Adrenal gland (tissue), 19 donors: ENCODE measurements at places on chromosomes 4 and X. TPM values are rescaled to one million over a fixed set of nuclear protein-coding genes. Genes with fewer than 3 reads are reported as not detected.

DNA sequence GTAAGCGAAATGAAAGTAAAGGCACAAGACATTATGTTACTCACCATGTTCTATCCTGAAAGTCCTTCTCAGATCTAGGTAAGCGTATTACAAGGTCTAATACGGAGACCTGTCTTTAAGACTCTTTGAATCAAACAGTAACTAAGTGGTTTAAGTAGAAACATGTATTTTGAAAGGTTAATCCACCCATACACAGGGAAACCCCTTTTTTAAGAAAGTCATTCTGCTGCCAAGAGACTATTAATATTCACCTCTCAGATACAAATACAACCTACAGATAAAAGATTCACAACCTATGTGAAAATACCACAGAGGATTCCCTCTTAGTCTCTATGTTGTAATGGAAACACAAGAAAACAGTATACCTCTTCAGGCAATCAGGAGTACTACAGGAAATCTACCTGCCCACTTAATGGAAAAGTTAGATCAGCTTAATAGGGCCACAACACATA is 63.2 kb upstream of the TNIP3 start:
- DNase-seq, result no peak

DNA sequence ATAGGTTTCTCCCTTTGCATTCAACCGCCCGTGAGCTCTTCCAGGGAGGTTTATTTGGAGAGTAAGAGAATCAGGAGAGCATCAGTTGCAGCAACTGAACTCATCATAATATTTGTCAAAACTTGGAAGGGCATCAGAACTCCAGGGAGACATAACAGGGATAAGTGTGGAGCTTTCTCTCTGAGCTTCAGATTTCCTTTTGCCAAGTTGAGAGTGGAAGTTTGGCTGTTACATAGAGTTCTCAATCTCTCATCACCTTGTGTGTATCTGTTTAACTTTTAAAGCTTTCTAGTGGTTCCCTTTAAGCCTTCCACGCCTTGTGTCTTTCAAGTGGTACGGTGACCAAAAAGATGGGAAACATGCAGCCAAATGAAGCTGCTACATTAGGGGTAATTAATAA is 18.8 kb downstream of the BMP3 start:
- DNase-seq, result no peak

DNA sequence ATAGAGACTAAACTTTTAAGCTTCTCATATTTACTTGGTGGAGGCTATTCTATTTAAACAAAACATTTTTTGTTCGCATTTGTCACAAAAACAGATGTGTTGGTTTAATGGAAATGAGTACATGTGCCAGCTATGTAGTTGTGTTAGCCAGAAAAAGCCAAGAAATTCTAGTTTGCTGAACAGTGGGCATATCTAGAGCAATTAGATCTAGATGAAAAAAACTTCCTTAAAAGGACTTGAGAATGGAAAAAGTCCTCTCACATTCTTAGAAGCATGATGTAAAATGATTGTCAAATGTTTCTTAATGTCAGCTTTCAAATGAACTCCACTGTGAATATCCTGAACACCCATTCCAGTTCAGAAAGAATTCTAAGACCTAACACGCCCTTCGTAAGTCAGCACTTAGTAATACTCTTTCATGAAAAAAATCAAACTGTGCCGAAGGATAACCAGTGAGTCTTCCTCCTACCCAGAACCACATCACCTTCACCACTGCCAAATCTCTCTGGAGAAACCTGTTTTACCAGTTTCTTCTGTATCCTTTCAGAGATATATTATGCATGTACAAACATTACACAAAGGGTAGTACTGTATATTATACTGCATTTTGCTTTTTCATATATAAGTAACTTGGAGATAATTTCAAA is 28.2 kb downstream of the PHKA1 start:
- no peak for DNase-seq

DNA sequence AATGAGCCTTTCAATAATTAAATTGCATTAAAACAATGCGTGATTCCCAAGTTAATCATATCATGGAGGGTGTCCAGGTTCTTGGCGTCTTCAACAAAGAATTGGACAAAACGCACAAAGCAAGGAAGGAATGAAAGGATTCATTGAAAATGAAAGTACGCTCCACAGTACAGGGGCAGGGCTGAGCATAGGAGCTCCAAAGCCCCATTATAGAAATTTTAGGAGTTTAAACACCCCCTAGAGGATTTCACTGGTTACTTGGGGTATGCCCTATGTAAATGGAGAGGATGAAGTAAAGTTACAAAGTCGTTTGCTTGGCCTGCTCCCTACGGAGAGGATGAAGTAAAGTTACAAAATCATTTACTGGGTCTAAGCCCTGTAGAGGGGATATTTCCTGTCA is 1910.4 kb downstream of the C4orf33 start:
- DNase-seq, result no peak

Gene ADGRG4
- 0.04 TPM for total RNA-seq

Gene NAA15
- total RNA-seq, result 30.6 TPM
